Femur (tissue), 1 donor: ENCODE measurements at places on chromosomes 5 and 9.

DNA sequence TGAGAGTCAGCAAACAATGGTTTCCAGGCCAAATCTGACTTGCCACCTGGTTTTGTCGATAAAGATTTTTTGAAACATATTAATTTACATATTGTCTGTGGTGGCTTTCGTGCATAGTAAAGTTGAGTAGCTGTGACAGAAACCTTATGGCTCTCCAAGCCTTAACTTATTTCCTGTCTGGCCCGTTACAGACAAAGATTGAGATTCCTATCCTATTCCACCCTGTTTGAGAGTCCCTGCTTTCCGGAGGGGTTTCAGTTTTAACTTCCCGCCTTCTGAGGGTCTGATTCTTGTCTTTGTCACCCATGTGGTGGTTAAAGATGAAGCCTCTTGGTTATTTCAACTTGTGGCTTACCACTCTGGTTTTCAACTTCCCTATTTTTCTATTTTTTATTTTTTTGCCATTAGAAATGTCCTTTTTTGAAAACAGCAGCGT, 11.4 kb downstream of the OTULIN start:
- DNase-seq: no peak

- peak; percentile 68 for DNase-seq
Measured at GRCh38 chr5:141883184-141883891, 5.1 kb upstream of the PCDH1 start.

DNA sequence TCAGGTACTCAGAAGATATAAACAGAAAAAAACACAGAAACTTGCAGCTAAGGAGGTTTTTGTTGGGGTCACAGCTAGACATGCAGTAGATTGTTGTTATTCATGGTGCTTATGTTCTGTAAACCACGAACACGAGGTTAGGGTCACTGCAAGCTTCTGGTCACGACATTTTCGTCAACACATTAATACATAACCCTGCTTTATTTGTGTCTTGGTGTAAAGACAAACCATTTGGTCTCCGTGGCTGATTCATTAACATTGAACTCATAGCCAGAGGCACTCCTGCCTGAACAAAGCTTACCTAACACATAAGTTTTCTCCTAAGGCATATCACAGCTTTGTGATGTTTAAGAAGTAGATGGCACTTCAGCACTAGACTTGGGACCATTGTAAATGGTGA, 16.9 kb downstream of the TEK start:
- DNase-seq: no peak

DNA sequence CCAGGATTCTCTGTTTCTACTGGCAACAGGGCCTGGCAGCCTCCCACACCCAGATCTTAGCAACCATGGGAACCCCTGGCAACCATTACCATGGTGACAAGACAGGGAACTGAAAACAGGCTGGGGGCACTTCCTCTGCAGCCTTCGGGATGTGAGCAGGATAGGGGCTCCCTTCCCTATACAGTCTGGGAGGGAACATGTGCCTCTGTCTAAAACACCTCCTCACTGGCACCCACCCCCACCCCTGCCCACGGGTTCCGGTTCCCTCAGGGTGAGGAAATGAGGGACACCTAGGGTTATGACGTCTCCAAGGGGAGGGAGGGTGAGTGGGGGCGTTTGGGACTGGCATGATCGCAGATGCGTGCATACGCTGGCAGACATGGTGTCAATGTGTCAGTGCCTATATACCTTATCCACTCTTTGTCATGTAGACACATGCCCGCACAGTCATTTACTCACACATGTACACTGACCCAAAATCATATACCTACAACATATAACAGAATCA, 3.0 kb upstream of the DNAJB5 start:
- DNase-seq: peak; percentile 52

DNA sequence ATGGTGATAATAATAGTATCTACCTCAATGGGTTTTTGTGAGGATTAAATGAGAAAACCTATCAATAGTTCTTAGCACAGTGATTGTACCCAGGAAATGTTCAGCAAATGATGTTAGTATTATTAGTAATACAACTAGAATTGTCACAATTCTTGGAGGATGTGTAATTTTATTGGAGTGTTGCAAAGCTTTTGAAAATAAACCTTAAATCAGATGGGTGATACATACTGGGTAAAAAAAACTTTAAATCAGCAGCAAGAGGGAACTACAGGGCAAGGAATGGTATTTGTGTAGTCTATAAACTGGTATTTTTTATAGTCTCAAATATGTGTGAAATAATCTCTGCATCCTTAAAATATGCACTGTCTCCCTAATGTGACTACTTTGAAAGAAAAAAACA, 371.6 kb downstream of the PIK3R1 start:
- DNase-seq: no peak

DNA sequence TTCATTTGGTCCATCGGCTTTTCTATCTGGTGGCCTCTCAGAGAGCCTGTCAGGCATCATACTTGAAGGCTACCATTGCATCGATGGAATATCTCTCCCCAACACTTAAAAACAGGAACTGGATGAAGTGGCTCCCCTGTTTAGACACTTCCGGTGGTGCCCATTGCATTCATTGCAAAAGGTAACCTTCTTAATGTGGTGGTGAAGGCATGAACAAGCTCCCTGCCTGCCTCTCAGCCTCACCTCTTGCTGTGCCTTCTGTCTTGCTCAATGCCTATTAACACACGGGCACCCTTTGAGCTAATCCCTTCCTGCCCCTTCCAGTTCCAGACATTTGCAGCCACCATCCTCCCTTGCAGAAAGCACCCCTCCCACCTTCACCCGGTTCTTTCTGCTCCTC, 233.1 kb upstream of the MSX2 start:
- no peak for DNase-seq

DNA sequence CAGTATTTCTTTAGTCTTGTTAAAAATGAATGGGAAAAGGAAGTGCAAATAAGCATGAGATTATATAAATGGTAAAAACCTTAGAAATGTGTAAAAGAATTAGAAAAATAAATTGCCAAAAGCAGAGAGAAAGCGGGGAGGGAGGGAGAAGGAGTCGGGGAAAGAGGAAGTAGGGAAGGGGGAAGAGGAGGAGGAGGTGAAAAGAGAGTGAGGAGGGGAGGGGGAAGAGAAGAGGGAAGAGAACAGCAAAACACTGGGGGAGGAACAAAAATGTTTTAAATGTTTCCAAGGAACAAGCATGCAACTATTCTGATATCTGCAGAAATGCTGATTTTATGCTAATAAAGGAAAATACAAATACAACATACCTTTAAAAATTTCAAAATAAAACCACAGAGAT, 317.5 kb downstream of the PIK3R1 start:
- DNase-seq: no peak

DNA sequence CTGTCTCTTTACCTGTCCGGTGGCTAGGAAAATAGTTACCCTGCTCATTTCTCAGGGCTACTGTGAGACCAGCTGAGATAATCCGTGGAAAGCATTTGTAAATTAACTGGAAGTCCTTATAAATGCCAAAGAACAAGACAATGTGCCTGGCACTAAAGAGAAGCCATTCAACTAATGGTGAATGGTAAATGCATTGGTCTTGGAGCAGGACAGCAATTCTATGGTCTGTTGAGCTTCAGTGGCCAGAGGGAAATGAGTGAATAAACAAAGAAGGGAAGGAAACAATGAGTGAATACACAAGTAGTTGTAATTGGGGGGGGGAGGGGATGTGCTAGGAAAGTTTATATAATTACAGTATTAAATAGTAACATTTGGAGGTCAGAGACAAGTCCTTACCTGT, 353.6 kb downstream of the SEMA5A start:
- DNase-seq: no peak

GRCh38 chr5:137022725-137023124, 476.4 kb downstream of the SPOCK1 start:
- no peak for DNase-seq

DNA sequence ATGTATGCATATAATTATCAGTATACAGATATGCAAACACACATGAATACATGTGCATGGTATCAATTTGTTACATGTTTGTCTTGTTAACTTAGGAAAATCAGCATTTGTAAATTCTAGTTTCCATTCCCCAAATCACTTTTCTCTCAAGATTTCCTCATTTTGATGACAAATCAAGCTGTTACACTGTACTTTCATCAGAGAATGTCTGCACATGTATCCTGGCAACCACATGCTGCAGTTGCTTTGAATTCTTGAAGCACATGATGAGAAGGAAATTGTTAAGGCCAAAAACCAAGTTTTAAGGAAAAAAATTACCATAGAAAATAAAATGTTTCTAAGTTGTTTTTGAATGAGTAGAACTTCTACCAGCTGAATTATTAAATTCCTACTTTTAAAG, 1834.5 kb downstream of the EFNA5 start:
- DNase-seq: no peak

GRCh38 chr5:107538331-107538730, 132.4 kb downstream of the EFNA5 start:
- no peak for DNase-seq

- no peak for DNase-seq
Measured at GRCh38 chr5:74370168-74370567, 270.4 kb downstream of the ENC1 start.

- no peak for DNase-seq
Measured at GRCh38 chr9:32701321-32702022, 66.0 kb upstream of the TAF1L start.

DNA sequence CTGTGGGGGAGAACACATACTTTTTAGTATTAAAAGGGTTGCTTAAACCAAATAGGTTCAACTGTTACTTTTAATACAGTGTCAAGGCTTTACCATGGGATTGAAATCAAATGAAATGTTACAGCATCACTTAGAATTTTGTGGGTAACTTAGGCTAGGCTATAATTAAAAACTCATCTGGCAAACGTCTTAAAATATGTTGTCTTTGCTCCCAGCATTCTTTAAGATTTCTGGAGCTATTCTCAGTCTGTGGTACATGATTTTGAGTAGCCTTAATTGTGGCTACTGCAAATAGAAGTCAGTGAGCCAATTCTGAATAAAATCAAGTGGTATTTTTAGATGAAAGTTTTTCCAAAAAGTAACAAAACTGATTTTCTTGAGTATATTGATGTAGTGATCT, 30.7 kb downstream of the UHRF2 start:
- no peak for DNase-seq

DNA sequence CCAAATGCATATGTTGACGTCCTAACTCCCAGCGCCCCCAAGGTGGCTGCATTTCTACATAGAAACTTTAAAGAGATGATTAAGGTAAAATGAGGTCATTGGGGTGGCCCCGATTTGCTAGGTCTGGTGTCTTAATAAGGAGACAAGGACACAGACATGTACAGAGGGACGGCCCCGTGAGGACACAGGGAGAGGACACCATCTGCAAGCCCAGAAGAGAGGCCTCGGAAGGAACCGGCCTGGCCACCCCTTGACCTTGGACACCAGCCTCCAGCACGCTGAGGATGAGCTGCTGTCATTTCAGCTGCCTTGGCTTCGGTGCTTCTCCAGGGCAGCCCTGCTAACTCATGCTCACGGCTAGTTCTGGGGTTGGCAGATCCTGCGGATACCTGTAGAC, 73.2 kb downstream of the MRPL36 start:
- DNase-seq: peak; percentile 5

GRCh38 chr5:91311697-91312501, 71.2 kb downstream of the ARRDC3 start:
- peak; percentile 81 for DNase-seq

DNA sequence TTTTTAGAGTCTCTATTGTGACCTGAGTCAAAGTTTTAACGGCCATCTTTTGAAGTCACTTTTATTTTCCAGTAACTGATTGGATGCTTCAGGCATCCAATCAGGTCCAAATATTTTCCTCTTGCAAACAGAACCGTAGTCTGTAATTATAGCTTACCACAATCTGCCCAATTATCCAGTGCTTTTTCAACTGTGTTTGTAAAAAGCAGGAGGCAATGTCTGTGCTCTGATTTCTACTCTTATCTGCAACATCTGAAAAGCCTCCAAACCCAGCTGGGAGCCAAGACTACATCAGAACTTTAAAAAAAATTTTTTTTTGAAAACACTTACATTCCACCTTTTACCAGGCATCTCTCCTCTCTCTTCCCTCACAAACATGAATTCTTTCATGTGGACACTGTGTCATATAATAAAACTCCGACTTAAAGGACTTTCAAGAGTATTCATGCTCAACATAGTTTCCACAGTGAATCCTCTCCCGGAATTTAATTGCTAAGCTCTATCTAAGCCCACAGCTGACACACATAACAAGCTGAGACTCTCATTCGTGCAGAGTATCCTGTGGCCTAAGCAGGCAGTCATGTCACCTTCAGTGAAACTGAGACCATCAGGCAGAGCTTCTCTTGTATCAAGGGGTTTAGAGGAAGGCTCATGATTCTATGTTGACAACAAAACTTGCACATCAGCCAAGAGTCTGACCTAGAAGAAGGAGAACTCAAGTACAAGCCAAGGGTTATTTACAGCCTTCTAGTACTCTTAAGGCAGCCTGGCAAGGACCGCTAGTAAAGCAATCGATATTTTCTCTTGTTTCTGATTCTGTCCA, 272.7 kb downstream of the TLE1 start:
- peak; percentile 50 for DNase-seq

DNA sequence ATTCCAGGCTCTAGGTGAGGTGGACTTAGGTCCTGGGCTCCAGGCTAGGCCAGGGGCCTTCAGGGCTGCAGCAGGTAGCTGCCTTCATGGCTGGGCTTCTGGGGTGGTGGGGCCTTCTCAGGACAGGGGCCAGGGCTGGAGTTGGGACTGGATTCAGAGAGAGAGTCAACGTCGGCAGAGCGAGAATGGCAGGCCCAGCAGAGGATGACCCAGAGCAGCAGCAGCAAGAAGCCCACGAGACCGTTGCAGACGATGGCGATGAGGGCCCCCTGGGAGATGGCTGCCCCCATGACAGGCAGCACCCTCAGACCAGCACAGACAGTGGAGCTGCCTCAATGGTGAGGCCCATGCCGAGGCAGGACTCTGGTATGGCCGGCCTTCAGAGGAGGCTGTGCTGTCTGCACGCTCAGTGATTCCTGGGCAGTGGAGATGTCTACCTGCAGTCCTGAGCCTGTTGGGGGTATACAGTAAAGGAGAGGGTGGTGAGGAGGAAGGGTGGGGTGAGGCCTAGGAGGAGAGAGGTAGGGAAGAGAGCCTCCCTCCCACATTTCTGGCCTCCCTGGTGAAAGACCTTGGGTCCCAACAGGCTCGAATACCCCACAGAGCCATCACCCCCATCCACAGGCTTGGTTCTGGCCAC, 1.3 kb downstream of the ENHO start:
- no peak for DNase-seq

DNA sequence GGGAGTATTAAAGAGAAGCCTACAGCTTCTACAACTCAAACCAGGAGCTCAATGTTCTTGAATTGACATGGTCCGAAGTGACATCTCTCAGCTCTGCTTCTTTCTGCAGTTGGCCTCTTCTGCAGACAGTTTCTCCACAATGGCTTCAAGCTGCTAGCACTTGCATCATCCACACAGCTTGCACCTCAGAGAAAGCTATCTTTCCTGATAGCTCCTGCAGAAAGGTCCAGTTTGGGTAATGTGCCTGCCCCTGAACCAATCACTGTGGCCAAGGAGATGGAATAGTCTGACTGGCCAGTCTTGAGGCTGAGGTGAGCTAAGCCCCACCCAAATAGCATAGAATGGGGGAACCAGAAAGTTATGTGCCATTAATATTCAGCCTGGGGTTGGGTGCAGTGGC, 95.8 kb upstream of the ABCA1 start:
- no peak for DNase-seq
